ENCODE measurements at places on chromosomes 6 and 20. TPM values are rescaled to one million over a fixed set of nuclear protein-coding genes. Genes with fewer than 3 reads are reported as not detected.

- H3K4me1 ChIP-seq: no peaks in the 10 kb centered on the region
- DNase-seq: no peak
- H3K27me3 ChIP-seq: no peaks in the 10 kb centered on the region
- H3K36me3 ChIP-seq: no peaks in the 10 kb centered on the region
Measured at GRCh38 chr6:113723182-113723581, 134.0 kb upstream of the MARCKS start.

GRCh38 chr20:19129976-19130612 lies 82.3 kb upstream of the SLC24A3 start:
- peak; percentile 66 for DNase-seq
- no peak overlapping the region for H3K27ac ChIP-seq
- H3K4me1 ChIP-seq: no peaks in the 10 kb centered on the region
- H3K36me3 ChIP-seq: no peaks in the 10 kb centered on the region
- no peaks in the 10 kb centered on the region for H3K27me3 ChIP-seq

DNA sequence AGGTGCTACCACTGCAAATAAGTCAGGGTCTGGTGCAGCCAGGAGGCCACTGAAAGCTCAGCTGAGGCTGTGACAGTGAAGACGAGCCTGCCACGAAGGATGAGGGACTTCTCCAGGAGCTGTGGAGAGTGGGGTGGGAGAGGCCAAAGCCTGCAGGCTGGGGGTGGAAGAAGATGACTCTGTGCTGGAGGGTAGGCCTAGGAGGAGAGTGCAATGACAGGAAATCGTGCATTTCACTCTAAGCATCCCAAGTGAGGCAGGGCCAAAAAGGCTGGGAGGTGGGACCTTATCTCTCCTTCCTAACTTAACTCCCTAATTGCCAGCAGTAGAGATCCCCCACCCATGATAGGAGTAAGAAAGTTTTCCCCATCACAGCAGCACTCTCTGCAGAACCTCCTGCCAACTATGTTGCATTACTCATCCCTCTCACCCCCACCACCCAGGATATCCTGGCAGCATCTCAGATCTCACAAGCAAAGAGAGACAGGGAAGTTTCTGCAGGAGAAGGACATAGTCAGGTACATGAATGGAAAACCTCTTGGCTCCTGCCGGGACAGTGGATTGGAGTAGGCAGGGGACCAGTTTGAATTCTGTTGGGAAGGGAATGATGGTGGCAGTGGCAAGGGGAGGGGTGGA lies 466.2 kb downstream of the CDH26 start:
- no peaks in the 10 kb centered on the region for H3K27me3 ChIP-seq
- H3K27ac ChIP-seq: no peak overlapping the region
- no peaks in the 10 kb centered on the region for H3K36me3 ChIP-seq
- peak; percentile 90 for DNase-seq
- H3K4me1 ChIP-seq: no peaks in the 10 kb centered on the region

DNA sequence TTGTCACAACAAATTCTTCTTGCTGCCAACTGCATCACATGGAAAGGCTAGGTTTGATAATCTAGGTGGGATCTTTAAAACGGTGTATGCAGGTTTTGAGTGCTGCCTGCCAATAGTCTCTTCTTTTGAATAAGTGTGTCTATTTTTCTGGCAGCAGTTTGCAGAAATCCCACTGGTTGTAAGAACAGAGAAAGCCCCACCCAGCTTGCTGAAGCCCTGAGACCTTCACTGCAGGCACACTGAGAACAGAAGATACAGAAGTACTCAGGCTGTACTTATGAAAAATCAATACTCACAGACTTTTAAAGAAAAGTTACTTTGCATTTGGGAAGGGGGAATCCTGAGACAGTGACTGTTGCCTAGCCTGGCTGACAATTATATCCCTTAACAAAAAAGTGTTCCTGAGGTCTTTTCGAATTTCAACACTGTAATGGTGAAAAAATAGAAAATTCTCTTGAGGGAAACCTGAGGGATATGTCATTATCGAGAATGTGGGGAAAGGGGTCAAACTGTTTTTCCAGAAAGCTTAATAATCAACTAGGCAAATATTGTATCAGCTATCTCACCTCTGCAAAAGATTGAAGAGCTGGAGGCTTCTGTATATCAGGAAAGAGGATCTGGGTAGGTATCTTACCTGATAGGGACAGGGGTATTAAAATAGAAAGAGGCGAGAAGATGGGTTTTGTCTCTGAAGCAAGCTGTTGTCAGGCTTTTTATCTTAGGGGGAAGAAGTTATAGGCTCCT lies 199.9 kb downstream of the LRFN2 start:
- DNase-seq: peak; percentile 21
- H3K4me1 ChIP-seq: no peaks in the 10 kb centered on the region
- no peaks in the 10 kb centered on the region for H3K36me3 ChIP-seq
- H3K27me3 ChIP-seq: no peaks in the 10 kb centered on the region
- no peak overlapping the region for H3K27ac ChIP-seq

- no peak overlapping the region for H3K4me3 ChIP-seq
- H3K27me3 ChIP-seq: no peaks in the 10 kb centered on the region
Measured at GRCh38 chr6:137927777-137928218, 60.7 kb downstream of the TNFAIP3 start.

- no peak for DNase-seq
- H3K36me3 ChIP-seq: no peaks in the 10 kb centered on the region
- H3K27ac ChIP-seq: no peak overlapping the region
- peaks cover 27% of the 10 kb centered on the region for H3K4me1 ChIP-seq
- H3K4me3 ChIP-seq: peak overlapping the region; percentile 74
Measured at GRCh38 chr20:64083378-64083803, 807 bp downstream of the LKAAEAR1 start.

DNA sequence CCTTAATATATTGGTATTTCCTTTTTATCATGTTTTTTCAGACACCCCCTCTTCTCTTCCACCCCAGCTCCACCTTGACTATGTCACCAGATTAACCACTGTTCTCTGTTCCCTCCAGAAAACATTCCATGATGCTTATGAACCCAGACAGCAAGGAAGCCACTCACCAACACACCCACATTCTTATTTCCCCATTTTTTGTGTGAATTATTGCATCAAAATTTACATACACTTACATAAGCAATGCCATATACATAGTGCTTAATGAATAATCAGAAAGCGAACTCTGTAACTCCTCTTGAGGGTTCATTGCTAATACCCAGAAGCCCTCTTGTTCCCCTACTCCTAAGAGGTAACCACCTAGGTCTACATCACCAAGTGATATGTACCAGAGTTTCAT lies 182.3 kb upstream of the CDYL start:
- no peak overlapping the region for H3K27ac ChIP-seq
- DNase-seq: no peak
- no peaks in the 10 kb centered on the region for H3K4me1 ChIP-seq
- H3K36me3 ChIP-seq: no peaks in the 10 kb centered on the region

DNA sequence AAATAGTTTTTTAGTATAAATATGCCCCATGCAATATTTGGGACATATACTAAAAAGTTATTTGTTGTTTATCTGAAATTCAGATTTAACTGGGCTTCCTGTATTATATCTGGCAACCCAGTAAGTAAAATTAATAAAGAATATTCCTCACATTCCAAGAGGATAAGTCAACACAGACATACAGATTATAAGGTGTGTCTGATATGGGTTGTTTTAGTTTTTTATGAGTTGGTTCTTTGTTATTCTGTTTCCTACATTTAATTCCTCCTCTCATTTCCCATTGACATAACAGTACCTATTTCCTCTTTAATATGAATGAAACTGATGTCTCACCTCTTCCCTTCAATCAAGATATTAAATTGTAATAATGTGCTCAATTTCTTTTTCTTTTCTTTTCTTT lies 1.7 kb upstream of the PLA2G7 start:
- no peak for DNase-seq
- H3K36me3 ChIP-seq: no peaks in the 10 kb centered on the region
- H3K27me3 ChIP-seq: peaks cover 39% of the 10 kb centered on the region

- no peaks in the 10 kb centered on the region for H3K27me3 ChIP-seq
- peaks cover 23% of the 10 kb centered on the region for H3K4me1 ChIP-seq
- no peak overlapping the region for H3K4me3 ChIP-seq
- no peak for DNase-seq
- peaks cover 36% of the 10 kb centered on the region for H3K36me3 ChIP-seq
Measured at GRCh38 chr20:25309395-25310267, 61.7 kb downstream of the PYGB start.

- no peak overlapping the region for H3K4me3 ChIP-seq
- no peak for DNase-seq
- peak overlapping the region; percentile 42 for H3K27ac ChIP-seq
Measured at GRCh38 chr20:58571693-58572427, 56.7 kb upstream of the APCDD1L start.

DNA sequence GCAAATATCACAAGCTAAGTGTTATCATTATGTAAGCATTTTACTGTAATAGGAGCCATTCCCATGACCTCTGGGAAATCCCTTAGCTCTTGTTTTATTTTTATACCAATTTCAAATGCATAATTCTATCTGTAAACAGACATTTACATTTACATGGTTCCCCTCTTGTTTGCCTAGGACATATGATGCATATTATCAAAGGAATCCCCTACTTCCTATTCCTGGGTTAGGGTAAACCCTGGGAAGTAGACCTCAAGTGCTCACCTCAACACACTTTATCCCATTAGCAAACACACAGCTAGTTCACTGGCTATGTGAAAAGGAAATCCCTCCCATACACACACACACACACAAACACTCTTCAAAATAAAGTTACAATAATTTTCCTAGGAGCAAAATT lies 27.1 kb downstream of the PDE10A start:
- no peak for DNase-seq
- no peak overlapping the region for H3K4me3 ChIP-seq
- H3K27ac ChIP-seq: no peak overlapping the region
- H3K27me3 ChIP-seq: no peaks in the 10 kb centered on the region

GRCh38 chr20:34534391-34535165 lies 18.4 kb downstream of the DYNLRB1 start:
- DNase-seq: no peak
- H3K36me3 ChIP-seq: peaks cover 99% of the 10 kb centered on the region
- H3K27ac ChIP-seq: no peak overlapping the region
- H3K4me3 ChIP-seq: no peak overlapping the region
- H3K27me3 ChIP-seq: no peaks in the 10 kb centered on the region
- peaks cover 12% of the 10 kb centered on the region for H3K4me1 ChIP-seq

GRCh38 chr20:59723108-59723500 lies 118.8 kb downstream of the PHACTR3 start:
- DNase-seq: no peak
- no peak overlapping the region for H3K27ac ChIP-seq
- no peaks in the 10 kb centered on the region for H3K27me3 ChIP-seq

DNA sequence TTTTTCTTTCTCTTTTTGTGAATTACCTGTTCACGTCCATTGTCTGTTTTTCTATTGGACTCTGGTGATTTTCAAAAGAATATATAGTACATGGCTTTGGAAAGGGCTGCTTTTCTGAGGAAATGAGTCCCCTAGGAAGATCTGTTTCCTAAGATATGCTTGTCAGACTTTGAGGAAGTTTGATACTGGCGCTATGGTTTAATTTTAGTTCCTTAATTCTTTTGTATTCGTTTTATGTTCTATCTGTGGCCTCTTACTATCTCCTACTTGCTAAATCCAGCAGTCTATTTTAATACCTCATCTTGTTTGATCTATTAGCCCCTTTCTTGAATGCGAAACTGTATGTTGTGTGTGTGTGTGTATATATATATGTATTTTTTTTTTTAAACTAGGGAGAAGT lies 101.9 kb downstream of the LIN28B start:
- H3K4me1 ChIP-seq: no peaks in the 10 kb centered on the region
- H3K27ac ChIP-seq: no peak overlapping the region
- no peak overlapping the region for H3K4me3 ChIP-seq

DNA sequence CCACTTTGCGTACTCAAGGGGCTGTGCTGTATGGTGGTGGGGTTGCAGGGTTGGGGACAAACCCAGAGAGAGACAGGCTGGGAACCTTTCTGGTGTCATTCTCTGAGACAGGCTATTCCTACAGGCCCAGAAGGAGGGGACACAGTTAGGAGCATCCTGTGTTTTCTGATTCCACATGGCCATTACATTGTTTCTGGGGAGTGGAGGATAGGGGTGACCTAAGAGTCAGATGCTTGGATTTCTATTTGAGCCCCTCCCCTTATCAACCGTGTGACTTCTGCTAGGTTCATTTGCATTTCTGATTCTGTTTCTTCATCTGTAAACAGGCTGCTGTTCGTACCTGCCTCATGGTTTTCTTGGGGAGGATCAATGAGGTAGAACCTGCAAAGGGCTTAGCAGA lies 29.4 kb upstream of the EPB41L1 start:
- H3K4me1 ChIP-seq: no peaks in the 10 kb centered on the region
- DNase-seq: no peak
- H3K27me3 ChIP-seq: no peaks in the 10 kb centered on the region
- H3K4me3 ChIP-seq: no peak overlapping the region
- no peak overlapping the region for H3K27ac ChIP-seq
- H3K36me3 ChIP-seq: no peaks in the 10 kb centered on the region

DNA sequence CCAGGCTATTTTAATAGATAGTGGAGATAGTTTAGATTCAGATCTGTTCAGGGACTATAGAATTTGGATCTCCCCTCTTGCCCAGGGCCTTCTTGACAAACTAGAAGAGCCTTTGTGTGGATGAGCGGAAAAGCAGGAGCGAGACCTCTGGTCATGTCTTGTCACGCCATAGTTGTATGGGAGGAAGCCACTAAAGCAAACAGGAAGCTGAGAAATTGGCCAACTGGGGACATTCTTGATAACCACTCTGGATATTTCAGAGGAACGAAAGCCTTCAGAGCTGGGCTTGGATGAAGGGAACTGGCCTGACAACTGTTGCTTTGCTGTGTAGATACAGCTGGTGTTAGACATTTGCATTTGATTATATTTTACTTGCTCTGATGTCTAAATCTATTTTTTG lies 54.1 kb upstream of the EXOC2 start:
- no peak overlapping the region for H3K4me3 ChIP-seq
- no peak for DNase-seq
- no peak overlapping the region for H3K27ac ChIP-seq
- no peaks in the 10 kb centered on the region for H3K36me3 ChIP-seq

DNA sequence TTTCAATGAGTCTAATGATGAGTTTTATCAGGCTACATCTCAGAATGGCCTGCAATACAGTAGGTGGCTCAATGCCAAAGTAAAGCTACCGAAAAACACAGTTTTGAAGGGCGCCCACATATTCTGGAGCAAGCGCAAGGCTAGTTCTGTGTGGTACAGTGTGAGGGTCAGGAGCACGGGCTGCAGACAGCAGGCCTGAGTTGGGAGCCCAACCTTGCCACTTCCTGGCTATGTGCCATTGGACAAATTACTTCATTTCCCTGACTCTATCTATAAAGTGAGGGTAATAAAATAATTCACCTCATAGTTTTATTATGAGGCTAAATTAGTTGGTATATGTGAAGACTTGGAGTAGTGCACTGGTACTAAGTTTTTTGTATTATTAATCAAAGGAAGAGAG lies 150.7 kb downstream of the OPN5 start:
- H3K36me3 ChIP-seq: no peaks in the 10 kb centered on the region
- no peaks in the 10 kb centered on the region for H3K27me3 ChIP-seq
- DNase-seq: no peak
- H3K4me1 ChIP-seq: no peaks in the 10 kb centered on the region

GRCh38 chr20:40565682-40566040 lies 123.4 kb downstream of the MAFB start:
- H3K36me3 ChIP-seq: no peaks in the 10 kb centered on the region
- DNase-seq: no peak
- no peak overlapping the region for H3K4me3 ChIP-seq
- no peaks in the 10 kb centered on the region for H3K4me1 ChIP-seq
- H3K27ac ChIP-seq: no peak overlapping the region
- no peaks in the 10 kb centered on the region for H3K27me3 ChIP-seq

Gene RFX6
- not detected for total RNA-seq

Gene PRDM13
- not detected for total RNA-seq

Gene HTR1E
- total RNA-seq: 0.40 TPM

Gene TSPO2
- not detected for total RNA-seq

Measured in esophagus muscularis mucosa (tissue), 4 donors.